ENCODE measurements at places on chromosomes 2 and 18.

- H3K27me3 ChIP-seq, result no peaks in the 10 kb centered on the region
- H3K36me3 ChIP-seq, result no peaks in the 10 kb centered on the region
- H3K4me1 ChIP-seq, result no peaks in the 10 kb centered on the region
- no peak overlapping the region for H3K4me3 ChIP-seq
Observed at GRCh38 chr18:1464444-1465217, 560.0 kb downstream of the ADCYAP1 start.

DNA sequence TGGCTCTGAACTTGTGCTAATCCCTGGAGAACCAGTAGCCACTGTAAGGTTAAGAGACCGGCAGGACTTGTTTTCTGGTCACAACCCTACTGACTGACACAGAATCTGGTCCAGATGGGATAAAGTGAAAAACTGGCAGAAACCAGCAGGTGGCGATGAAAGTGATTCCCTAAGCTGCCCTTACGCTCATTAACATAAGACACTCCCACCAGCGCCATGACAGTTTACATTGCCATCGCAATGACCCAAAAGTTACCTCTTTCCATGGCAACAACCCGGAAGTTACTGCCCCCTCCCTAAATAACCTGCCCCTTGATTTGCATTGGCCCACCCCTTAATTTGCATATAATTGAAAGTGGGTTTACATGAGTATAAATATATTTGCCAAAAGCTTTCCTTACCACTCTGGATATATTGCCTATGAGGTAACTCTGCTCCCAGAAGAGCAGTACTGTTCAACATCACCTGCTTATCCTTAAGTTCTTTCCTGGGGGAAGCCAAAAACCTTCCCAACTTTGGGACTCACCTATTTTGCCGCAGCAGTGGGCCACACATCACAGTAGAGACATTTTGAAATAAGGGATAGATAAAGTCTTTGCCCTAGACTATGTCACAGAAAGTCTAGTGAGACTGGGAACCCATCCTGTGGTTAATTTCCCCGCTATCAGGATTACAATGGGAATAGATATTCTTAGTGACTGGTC lies 35.8 kb upstream of the AFF3 start:
- no peaks in the 10 kb centered on the region for H3K36me3 ChIP-seq
- H3K4me3 ChIP-seq, result no peak overlapping the region
- peaks cover 2% of the 10 kb centered on the region for H3K27me3 ChIP-seq
- DNase-seq, result peak; percentile 19

- no peak overlapping the region for H3K27ac ChIP-seq
- no peak overlapping the region for H3K4me3 ChIP-seq
- no peaks in the 10 kb centered on the region for H3K36me3 ChIP-seq
- DNase-seq, result no peak
Observed at GRCh38 chr2:101114268-101114783, 36.9 kb downstream of the TBC1D8 start.

DNA sequence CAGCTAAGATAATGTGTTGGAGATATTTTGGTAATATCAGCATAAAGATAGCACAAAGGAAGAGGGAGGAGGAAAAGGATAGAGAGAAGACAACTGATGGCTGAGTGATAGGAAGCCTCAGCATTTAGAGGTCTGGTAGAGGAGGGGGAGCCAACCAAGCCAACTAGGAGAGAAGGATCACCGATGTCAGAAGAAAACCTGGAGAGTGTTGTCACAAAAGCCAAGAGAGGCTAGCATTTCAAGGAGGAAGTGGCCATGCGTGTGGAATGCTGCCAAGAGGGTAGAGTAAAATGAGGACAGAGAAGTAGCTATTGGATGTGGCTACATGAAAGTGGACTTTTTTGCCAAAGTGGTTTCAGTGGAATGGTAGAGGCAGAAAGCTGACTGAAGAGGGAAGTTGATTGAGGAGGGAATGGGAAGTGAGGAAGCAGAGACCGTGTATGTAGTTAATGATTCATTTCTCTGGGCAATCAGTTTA lies 34.3 kb downstream of the LCLAT1 start:
- H3K27me3 ChIP-seq, result no peaks in the 10 kb centered on the region
- H3K4me1 ChIP-seq, result peaks cover 4% of the 10 kb centered on the region
- no peak for DNase-seq
- no peak overlapping the region for H3K27ac ChIP-seq
- peaks cover 10% of the 10 kb centered on the region for H3K36me3 ChIP-seq
- H3K4me3 ChIP-seq, result no peak overlapping the region

GRCh38 chr2:119701352-119701751 lies 22.4 kb downstream of the TMEM177 start:
- H3K27me3 ChIP-seq, result no peaks in the 10 kb centered on the region
- no peak for DNase-seq
- peaks cover 21% of the 10 kb centered on the region for H3K4me1 ChIP-seq
- H3K27ac ChIP-seq, result no peak overlapping the region
- H3K4me3 ChIP-seq, result no peak overlapping the region
- no peaks in the 10 kb centered on the region for H3K36me3 ChIP-seq

All from activated CD4-positive, alpha-beta T cell treated with anti-CD3 and anti-CD28 coated beads, Interleukin-2, amount 10 ng/mL, durations not matched to agents 7 days and 5 days (primary cell).